ENCODE measurements at places on chromosomes 6 and 20.

DNA sequence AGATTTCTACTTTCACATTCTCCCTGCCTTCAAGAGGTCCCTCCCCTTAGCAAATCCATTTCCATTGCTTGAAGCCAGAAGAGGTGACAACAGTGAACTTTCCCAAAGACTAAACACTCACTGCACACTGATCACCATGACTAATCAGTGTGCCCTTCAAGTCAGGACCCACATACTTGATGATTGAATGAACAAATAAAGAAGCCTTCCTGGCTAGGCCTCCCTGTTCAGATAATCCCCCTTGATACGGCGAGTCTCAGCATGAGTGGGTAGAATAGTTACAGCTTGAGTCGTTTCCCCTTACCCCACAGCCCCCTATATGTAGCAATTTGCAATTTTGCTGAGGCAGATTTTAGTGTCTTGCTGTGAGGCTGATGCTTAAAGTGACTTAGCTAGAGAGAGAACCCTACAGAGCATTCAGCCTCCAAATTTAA lies 102.2 kb downstream of the UNC5CL start:
- DNase-seq = no peak

DNA sequence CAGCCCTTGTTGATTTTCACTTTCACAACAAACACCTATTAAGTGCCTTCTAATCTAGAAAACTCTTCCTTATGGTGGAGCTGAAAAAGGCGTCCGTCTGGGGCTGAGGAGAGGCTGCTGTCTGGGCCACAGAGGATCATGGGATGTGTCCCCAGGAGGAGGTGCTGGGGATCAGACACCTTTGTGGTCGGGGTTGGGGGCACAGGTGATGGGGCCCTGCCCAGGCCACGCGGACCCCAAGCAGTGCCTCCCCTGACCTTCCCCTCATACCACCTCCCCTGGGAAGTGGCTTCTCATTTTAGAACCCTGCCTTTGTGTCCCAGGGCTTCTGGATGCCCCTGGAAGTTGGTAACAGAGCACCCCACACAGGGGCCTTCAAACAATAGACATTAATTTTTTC lies 41.1 kb downstream of the SUN5 start:
- DNase-seq = peak; percentile 53

GRCh38 chr6:136783495-136784270 lies 8.6 kb downstream of the MAP3K5 start:
- DNase-seq = no peak

GRCh38 chr20:12914804-12915203 lies 94.0 kb upstream of the SPTLC3 start:
- DNase-seq = no peak

DNA sequence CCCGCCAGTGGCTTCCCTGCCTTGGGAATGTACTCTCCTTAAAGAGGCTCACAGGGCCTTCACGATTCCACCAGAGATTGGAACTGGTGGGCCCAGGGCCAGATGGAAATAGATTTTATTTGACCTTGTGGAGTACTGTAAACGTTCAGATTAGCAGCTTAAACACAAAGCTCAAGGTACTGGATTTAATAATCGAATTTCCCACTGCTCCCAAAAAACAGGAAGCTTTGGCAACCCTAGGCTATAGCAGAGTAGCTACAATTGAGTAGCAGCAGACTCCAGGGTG lies 7.3 kb downstream of the SDCBP2 start:
- no peak for DNase-seq

DNA sequence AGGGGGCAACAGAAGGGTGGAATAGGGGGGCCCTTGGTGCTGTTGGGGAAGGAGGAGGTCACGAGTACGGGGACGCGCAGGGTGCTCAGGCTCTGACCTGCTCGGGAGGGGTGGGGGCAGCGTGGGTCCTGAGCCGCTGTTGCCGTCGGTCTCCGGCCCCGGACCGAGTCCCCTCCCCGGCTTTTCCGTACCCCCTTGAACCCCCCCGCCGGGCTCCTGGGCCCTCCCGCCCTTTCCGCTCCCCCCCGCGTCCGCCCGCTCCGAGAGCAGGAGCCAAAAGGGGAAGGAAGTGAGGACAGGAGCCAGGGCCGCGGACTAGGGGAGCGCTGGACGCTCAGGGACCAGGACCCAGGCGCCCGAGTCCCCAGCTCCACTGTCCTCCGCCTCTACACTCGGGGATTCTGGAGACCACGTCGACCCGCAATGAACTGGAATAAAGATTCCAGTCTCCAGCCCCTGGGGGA lies at the start of gene RGL2:
TSS of gene RGL2 (minus strand) at position 170 of the 464 bp plus-strand sequence. CDS start 332 bp downstream, outside the sequence.
- peak; percentile 90 for DNase-seq

DNA sequence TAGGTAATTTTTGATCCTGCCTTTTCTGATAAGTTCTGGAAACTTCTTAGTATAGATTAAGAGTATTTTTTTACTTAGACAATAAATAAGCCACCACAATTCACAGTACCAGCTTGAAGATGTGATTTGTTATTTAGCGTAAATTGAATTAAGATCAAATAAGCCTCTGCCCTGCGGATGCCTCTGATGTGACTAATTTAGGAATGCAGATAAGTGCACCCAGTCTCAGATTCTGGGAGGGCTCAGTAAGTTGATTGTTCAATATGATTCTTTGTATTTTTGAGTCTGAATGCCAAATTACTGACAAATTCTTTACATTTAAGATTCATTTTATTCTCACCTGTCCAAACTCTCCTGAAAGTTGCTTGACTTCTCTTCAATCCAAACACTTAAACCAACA lies 147.5 kb downstream of the THBS2 start:
- no peak for DNase-seq

- DNase-seq = no peak
Measured at GRCh38 chr6:17945111-17945510, 42.3 kb downstream of the KIF13A start.

DNA sequence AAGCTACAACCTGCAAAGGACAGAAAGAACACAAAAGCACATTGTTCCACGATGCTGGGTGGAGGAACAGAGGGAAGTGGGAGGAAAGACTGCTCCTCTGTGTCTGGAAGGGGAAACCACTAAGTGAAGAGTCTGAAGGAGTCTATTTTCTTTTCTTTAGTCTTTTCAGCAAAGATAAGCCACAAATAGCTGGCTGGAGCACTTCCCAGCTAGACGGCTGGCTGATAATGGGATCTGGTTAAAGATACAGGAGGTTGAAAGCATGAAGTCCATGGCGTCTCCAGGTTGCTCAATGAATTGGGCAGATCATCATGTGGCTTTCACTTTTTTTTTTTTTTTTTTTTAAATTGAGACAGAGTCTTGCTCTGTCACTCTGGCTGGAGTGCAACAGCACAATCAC lies 154.0 kb upstream of the KCNG1 start:
- DNase-seq = no peak

DNA sequence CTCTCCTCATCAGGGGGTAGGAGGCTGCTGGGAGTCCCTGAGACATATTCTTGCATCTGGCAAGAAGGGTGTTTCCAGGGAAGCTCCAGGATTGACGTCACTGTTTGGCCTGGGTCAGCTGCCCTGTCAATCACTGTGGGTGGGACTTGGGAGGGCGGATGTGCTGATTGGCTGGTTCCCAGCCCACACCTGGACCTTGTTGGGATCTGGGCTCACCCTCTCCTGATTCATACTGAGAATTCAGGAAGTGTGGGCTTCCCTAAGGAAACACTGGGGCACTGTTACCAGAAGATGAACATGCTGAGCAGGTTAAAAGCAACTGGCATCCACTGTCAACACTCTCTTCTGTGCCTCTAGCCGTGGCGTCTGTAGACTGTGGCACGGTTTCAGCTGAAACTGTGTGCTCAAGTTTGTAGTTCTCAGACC lies 36.5 kb downstream of the CDH26 start:
- no peak for DNase-seq

DNA sequence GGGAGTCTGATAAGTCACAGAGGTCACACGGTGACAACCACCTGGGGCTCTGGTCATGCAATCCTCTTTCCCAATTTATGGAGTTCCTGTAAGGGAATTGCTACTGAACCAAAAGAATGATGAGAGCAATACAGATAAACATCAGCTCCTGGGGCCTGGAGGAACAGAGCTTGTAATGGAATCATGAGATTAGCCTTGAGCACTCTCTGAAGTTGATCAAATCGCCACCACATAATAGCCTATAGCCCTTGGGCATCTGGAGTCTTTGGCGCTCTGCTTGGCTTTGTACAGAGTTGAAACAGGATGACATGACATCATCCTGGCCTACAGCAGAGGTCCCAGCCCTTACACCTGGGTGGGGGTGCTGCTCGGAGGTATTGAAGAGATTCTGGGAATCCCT lies 154.3 kb upstream of the DTNBP1 start:
- no peak for DNase-seq

DNA sequence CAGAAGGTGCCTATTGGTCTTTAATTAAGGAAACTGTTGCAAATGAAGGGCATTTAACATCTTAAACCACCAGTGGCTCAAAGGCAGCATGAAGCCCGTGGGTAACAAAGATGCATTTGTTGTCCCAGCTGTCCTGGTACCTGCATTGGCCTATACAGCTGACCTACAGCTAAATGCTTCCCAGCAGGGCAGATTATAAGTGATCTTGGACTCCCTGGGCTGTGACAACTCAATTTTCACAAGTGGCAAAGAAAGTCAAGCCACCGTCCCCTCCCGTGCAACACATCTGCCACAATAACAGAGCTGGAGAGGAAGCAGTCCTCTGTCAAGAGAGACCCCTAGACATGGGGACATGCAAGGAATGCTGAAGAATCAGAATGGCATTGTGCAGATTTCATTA lies 31.5 kb upstream of the EDN3 start:
- no peak for DNase-seq

DNA sequence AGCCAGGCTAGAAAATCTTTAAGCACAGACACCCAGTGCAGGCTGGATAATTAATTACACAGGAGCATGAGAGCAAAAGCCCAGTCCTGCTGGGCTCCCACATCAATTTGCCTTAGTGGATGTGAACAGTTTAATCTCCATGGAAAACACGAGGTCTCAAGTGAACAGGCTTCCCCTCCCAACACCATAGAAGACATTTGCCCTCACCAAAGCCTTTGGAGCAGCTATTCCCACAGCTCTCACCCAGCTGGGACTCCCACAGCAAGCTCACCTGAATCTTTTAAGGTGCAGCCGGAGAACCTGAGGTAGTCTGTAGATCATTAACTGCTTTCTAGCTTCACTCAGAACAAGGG lies 12.0 kb downstream of the TOMM6 start:
- no peak for DNase-seq

- DNase-seq = no peak
Measured at GRCh38 chr6:34586327-34587040, 30.4 kb upstream of the SPDEF start.

GRCh38 chr20:326645-327185 lies 1.4 kb downstream of the SOX12 start:
- peak; percentile 76 for DNase-seq

GRCh38 chr6:110620065-110620464 lies 143.7 kb upstream of the SLC22A16 start:
- DNase-seq = no peak

GRCh38 chr6:62541502-62541901 lies 255.5 kb upstream of the KHDRBS2 start:
- DNase-seq = no peak

DNA sequence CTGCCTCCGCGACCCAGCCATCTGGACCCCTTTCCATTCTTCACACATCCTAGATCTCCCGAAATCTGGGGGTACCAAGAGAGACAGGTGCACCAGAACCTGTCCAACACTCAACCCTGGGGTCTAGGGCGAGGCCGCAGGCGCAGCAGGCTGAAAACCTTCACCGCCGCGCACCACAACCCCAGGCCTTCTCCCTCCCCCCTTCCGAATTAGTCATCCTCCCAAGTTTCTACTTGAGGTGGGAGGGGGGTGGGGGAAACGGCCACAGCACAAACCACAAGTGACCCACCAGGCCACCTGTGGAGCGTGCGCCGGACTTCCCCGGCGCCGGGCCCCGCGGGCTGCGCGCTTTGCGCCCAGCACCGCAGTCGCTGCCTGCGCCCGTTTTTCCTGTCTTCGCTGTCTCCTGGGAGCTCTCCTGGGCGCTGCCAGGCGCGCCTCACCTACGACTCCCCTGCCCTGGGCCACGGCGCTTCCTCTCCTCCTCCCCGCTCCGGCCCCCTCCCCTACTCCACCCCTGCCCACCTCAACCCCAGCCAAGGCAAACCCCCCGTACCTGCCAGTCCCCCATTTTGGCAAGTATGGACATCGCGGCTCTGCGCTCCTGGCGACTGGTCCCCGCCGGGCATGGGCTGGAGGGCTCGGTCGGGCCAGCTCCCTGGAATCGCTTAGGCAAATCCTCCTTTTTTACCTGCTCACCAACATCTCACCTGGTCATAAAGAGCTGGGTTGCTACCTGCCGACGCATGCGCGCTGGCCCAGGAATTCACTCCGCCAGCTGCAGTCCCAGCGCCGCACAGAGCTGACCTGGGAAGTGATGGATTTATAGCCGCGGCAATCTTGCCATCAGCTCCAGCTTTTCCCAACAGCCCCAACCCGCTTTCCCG lies 4.2 kb upstream of the TFAP2A start:
- no peak for DNase-seq

GRCh38 chr6:163839296-163839695 lies 424.8 kb downstream of the QKI start:
- no peak for DNase-seq

GRCh38 chr20:5168651-5169396 lies 42.0 kb downstream of the CDS2 start:
- DNase-seq = no peak

DNA sequence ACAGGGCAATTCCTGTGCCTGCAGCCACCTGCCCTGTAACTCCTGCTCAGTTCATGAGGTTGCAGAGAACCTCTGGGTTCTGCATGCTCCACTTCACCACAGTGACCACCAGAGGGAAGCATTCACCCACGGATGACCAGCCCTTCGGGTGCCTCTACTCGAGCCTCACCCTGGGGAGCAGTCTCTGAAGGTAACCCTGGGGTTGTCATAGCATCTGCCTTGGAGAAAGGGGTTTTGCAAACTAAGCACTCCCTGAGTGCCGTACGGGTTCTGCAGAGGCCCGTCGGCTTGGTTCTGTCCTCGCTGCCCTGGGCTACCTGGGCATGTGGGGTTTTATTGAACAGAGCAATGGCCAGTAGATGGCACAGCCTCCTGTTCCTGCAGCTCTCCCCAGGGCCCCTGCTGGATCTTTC lies 10.2 kb upstream of the CST5 start:
- DNase-seq = no peak

DNA sequence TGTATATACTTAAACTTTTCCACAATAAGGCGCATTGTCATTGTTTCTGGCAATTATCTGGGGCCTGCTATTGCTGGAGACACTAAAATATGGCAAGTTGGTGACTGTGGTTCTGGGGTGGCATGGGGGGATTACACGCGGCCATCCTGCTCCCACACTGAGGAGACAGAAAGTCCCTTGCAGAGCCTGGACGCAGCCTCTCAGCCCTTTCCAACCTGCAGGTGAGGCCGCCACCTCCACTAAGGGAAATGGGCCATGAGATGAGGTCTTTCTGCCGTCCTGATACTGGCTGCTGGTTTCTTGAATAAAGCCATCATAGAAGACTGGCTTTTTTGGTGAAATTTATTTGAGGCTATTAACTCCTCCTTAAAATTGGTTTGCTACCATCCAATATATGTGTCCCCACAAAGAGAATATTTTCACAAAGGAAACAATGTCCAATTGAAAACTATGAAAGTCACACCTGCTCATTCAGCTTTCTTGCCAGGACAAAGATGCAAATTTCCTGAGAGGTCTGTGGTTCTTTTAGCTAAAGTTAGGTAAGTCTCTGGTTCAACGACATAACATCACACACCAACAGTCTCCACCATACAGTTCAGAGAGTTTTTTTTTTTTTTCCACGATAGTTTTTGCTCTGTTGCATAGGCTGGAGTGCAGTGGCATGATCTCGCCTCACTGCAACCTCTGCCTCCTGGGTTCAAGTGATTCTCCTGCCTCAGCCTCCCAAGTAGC lies 13.0 kb downstream of the TXNDC5 start:
- no peak for DNase-seq

GRCh38 chr6:118748311-118749062 lies 97.1 kb upstream of the CEP85L start:
- no peak for DNase-seq

Measured in coronary artery (tissue), 2 donors.